Natural killer cell treated with Interleukin-12 subunit alpha and Interleukin-12 subunit beta and Interleukin-15 and Interleukin-18, amount 100 ng/mL, for 72 hours (primary cell): ENCODE measurements at places on chromosomes 13 and 19. TPM values are rescaled to one million over a fixed set of nuclear protein-coding genes. Genes with fewer than 3 reads are reported as not detected.
A peak's percentile ranks its signal among the peaks of the same experiment; 100 is the strongest.

The CERS4 gene
- total RNA-seq, result 36.8 TPM

The CDX2 gene
- total RNA-seq, result not detected

- peak within 1 kb of the TSS; percentile 89 for H3K4me3 ChIP-seq
- H3K4me1 ChIP-seq, result peaks cover 48% of the 10 kb centered on the region
- DNase-seq, result peak; percentile 94
- H3K27me3 ChIP-seq, result no peaks in the 10 kb centered on the region
Measured at GRCh38 chr19:49473868-49474541, at the start of gene FLT3LG. FLT3LG (plus strand) TSS chr19:49474215; CDS start chr19:49474640, 425 bp downstream.

DNA sequence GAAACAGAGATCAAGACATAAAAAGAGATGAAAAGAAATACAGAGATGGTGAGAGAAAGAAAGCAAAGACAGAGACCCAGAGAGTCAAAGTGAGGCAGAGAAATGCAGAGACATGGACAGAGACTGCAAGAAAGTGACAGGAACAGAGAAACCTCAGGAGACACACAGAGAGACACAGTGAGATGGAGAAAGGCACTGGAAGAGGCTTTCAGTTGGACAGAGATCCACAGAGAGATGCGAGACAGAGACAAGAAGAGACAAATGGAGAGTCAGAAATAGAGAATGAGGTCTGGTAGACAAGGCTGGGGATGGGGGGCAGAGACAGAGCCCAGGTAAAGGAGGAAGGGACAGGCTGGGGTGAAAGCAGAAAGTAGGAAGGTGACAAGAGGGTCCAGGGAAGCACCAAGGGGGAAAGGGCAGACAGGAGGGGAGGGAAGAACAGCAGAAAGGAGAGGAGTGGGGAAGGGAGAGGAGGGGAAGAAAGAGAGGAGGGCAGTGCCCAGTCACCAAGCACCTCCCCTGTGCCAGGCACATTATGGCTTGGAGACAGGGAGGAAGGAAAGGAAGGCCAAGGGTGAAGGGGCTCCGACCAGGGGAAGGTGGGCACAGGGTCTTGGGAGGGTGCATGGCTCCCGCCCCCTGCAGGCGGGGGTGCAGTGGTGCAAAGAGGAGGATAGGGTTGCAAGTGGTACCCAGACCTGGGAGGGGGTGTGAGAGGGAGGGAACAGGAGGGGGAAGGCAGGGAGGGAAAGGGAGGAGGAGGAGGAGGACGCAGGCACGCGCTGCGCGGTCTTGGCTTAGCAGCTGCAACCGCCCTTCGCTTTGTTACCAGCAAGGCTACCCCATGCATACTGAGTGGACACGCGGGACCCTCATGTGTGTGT, 38.4 kb downstream of the DEDD2 start:
- H3K4me3 ChIP-seq, result no peak overlapping the region
- H3K4me1 ChIP-seq, result peaks cover 26% of the 10 kb centered on the region
- H3K27ac ChIP-seq, result no peak overlapping the region
- H3K27me3 ChIP-seq, result peaks cover 9% of the 10 kb centered on the region
- no peaks in the 10 kb centered on the region for H3K36me3 ChIP-seq

DNA sequence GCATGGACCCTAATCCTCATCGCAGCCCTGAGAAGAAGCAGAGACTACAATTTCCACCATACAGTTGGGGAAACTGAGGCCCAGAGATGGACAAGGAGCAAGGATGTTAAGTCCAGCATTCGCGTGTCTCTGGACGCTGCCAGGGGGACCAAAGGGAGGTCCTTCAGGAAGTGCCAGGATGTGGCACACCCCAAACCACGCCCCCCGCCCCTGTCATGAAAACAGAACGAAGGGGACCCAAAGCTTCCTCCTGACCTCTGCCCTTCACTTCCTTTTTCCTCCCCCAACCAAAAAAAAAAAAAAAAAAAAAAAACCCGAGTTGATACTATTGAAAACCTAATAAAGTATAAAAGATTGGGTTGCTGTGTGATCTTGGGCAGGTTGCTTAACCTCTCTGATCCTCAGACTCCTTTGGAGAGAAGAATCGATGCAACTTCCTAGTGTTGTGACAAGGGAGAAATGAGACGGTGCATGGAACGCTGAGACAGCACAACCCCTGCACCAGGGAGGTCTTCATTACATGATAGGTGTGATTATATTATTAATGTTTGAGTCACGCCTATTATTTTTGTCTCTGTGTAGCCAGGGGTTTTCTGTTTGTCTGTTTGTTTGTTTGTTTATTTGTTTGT, 2.7 kb upstream of the ZBTB7A start:
- peak overlapping the region; percentile 87 for H3K27ac ChIP-seq
- no peak for DNase-seq
- H3K36me3 ChIP-seq, result no peaks in the 10 kb centered on the region
- H3K4me1 ChIP-seq, result peaks cover 23% of the 10 kb centered on the region
- no peaks in the 10 kb centered on the region for H3K27me3 ChIP-seq

DNA sequence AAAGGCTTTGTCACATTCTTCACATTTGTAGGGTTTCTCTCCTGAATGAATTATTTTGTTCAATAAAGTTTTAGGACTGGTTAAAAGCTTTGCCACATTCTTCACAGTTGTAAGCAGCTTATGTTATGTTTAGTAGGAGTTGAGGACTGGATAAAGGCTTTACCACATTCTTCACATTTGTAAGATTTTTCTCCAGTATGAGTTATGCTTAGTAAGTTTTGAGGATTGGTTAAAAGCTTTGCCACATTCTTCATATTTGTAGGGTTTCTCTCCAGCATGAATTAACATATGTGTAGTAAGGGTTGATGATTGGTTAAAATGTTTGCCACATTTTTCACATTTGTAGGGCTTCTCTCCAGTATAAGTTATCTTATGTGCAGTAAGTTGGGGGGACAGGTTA, 79.9 kb downstream of the ZNF431 start:
- H3K27ac ChIP-seq, result no peak overlapping the region
- peaks cover 10% of the 10 kb centered on the region for H3K27me3 ChIP-seq
- no peaks in the 10 kb centered on the region for H3K4me1 ChIP-seq
- no peaks in the 10 kb centered on the region for H3K36me3 ChIP-seq
- DNase-seq, result no peak
